ENCODE measurements at places on chromosomes 3 and 15.

- no peak for DNase-seq
Observed at GRCh38 chr15:94417501-94418293, 186.3 kb downstream of the MCTP2 start.

DNA sequence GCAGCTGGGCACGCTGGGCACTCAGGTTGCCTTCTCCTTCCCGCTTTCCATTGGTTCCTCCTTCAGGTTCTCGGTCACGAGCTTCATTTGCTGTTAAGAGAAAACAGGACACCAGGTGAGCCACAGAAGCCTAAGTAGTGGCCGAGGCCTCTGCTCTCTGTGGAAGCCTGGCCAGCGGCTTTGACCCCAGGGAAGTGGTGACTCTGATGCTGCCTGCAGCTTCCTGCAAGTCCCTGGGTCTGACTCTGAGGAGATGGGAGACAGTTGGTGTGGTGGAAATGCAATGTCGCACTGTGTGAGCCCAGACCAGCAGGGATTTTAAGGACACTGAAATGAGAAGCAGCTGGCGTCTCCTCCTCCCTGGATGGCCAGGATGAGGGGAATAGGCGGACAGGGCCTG lies 80.5 kb downstream of the SNRK start:
- no peak for DNase-seq

DNA sequence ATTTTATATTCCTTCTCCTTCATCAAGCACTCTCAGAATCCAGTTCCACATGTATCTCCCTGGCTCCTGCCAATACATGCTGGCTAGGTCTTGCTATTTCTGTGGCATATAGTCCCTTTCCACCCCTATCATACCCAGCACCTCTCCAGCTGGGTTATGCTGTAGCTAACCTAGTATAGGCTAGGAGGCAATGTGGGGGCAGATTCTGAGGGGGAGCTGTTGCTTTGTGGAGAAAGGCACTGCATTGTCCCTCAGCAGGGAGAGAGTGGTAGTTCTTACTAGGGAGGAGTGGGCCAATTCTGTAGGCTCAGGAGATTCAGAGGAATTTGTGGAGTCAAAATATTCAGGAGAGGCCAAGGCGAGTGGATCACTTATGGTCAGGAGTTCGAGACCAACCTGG lies 39.4 kb upstream of the UBL7 start:
- DNase-seq, result no peak

- DNase-seq, result no peak
Observed at GRCh38 chr15:98923171-98923570, 84.4 kb downstream of the PGPEP1L start.

- no peak for DNase-seq
Observed at GRCh38 chr3:98581474-98581873, 11.9 kb downstream of the CPOX start.

DNA sequence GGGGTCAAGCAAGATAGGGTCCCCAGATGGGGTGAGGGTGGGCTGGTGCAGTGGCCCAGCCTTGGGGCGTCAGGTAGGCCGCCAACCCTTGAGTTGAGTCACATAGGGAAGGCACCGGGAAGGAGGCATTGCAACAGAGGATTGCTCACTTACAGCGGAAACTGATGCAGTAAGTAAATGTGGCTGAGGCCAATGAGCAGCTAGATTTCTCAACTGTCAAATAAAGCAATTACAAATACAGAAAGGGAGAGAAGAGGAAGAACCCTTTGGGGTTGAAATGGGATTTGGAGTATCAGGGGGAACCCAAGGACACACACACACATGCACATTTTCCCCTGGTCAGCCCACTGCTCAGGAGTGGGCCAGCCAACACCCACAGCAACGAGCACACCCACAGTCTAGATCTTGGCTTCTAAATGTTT lies 44.0 kb downstream of the CHSY1 start:
- no peak for DNase-seq

DNA sequence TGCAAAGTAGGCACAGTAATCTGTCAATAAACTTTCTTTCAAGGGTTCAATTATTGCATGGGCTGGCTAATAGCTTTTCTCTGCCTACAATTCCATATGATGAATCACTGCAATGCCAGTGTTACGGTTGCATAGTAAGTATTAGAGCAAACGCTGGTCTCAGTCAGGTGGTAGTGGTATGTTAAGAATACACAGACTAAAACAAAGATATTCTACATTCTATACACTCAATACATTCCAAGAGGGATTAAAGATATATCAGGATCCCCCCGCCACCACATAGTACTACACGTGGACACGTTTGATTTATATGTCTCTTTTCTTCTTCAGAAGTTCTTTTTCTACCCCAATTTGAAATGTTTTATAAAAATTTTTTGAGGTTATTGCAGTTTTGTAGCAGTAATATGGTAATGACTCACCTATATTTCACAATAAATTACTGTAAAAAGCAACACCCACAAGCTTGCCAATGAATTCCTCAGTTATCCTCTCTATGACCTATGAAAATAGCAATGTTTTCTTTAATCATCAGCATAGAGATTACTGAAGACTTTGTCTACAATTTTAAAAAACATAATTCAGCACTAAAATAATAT lies 68.2 kb downstream of the CD200R1L start:
- no peak for DNase-seq

GRCh38 chr3:153130312-153130977 lies 31.6 kb upstream of the RAP2B start:
- no peak for DNase-seq

GRCh38 chr3:150220799-150221198 lies 187.3 kb upstream of the TSC22D2 start:
- DNase-seq, result no peak

DNA sequence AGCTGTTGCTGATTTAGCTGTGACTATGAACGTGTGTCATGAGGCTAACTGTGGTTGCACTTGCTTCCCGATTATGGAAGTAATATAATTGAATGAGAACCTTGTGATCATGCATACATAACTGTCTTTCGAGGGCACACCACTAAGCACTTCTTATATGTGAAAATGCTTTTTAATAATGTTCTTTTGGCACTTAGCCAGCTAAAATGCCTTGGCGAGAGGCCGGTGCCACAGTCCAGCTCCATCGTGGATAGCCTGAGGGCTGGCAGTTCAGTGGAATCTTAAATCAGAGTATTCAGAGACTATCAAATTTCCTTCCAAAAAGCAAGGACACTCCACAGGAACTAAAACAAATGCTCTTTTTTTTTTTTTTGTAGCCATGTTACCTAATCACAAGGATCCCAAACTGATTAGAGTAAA lies 161.6 kb upstream of the FRMD4B start:
- DNase-seq, result no peak

DNA sequence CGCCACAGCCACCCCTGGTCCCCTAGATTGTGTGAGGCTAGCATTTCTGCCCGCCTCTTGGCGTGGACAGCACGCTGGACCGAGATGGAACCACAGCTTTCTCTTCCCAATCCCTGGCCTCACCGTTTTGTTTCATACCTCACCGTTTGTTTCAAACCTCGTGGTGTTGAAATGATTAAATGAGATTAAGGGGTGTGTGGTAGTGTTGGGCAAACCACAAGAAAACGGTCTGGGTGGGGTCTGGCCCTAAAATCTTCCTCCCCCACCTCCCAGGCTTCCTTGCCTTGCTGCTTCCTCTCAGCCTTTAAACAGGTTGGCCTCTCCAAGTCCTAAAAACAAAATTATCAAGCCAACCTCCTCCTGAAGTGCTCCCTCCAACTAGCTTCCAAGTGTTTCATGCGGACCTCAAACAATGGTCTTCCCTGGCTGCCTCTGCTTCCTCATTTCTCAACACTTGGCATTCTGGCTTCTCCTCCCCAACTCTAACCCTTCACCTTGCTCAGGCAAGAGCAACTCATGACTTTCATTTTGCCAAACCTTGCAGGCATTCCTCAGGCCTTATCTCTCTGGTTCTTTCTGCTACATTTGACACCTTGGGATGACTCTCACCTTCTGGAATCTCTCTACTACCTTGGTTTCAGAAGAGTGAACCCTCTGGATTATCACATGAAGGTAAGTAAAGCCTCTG lies 1.4 kb upstream of the ATP13A3 start:
- DNase-seq, result no peak

DNA sequence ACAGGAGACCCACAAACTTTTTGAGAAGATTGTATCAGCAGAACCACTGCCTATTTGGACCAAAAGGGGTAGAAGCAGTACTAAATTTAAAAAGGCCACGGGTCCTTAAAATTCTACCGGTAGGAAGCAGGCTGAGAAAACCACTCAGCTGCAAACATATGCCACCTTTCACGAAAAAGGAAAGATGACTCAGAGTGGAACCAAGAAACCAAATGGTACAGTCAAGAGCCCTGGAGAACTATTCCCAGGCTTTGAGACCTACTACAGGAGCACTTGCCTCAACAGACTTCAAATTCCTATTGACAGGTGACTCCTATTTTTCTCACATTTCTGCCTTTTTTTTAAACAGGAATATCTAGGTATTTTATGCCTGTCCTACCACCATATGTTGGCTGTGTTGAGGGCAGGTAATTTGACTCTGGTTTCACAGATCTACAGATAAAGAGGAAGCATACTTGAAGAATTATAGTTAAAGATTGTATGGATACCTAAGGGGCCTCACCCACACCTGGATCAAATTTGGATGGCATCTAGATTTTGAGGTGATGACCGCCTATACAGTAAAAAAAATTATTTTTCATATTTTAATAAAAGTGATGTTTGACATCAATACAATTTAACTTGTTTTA lies 10.1 kb downstream of the GOLIM4 start:
- DNase-seq, result no peak
